ENCODE measurements at places on chromosomes 4 and X.

GRCh38 chr4:151296227-151296626 lies 19.3 kb downstream of the PRSS48 start:
- no peak for DNase-seq

DNA sequence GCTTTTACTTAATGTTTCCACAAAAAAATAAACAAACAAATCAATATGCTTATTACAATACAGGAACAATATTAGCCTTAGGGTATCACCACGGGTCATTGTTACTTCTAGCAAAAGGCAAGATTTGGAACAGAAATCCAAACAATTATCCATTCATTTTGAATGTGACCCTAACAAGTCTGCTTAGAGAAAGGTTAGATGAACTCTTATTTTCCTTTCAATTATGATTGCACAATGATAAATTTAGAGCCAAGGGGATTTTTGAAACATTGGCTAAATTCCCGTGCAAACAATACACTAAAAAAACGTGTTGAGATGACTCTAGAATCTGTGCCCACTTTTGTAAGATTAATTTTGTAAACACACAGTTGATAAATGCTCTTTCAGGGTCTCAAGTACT lies 474.7 kb downstream of the PCDH7 start:
- no peak for DNase-seq

- DNase-seq = no peak
Measured at GRCh38 chrX:44770121-44770520, 73.7 kb upstream of the DUSP21 start.

DNA sequence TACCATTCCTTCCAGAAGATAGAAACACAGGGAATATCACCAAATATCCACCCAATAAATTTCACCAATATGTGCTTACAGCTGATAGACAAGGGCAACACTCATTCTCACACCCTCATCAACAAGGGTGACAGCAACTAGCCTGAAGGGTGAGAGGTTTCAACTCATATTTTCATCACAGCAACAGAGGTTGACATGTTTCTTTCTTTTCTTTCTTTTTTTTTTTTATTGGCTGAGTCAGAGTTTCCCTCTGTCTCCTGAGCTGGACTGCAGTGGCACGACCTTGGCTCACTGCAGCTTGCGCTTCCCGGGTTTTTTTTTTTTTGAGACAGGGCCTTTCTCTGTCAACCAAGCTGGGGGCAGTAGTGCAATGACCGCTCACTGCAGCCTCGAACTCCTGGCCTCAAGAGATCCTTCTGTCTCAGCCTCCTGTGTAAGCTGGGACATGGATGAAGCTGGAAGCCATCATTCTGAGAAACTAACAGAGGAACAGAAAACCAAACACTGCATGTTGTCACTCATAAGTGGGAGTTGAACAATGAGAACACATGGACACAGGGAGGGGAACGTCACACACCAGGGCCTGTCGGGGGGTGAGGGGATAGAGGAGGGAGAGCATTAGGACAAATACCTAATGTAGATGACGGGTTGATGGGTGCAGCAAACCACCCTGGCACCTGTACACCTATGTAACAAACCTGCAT lies 27.5 kb upstream of the ASMTL start:
- no peak for DNase-seq

GRCh38 chr4:187598196-187598595 lies 397.4 kb upstream of the ZFP42 start:
- no peak for DNase-seq

- DNase-seq = no peak
Measured at GRCh38 chr4:236028-236427, 69.2 kb downstream of the ZNF732 start.

GRCh38 chrX:151938172-151938571 lies 25.5 kb downstream of the MAGEA4 start:
- no peak for DNase-seq

DNA sequence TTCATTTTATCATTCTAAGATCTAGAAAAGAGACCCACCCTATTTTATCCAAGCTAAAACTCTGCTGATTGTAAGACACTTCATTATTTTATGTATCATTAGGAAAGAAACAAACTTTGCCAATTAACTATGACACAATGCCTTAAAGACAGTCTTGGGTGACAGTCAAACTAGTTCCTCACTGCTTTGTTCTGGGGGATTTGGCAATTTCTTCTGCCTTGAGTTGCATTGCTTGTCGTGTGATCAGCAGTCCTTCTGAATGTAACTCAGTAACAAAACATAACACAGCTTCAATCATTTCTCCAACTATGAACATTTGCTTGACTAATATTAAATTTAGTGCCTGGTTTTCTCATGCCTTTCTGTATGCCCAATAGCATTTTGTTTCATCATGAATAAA lies 577.9 kb upstream of the DIPK2B start:
- no peak for DNase-seq

DNA sequence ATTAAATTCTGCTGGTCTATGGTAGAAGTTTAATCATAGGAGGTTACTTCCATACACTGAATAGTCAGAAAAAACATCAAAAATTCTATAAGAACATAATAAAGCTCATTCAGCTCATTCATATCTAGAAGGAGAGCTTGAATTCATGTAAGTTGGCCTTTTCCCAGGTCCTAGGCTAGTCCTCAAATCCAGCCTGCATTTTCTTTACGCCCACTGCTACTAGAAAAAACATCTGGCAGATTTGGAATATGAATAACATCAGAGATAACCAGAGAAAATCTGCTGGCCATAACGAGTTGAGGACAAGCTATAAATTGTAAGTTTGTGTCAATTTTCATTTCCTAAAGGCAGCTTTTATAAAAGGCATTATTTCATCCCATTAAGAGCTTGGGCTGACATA lies 95.5 kb downstream of the MXRA5 start:
- DNase-seq = no peak

GRCh38 chr4:138674209-138674608 lies 341.4 kb upstream of the NOCT start:
- DNase-seq = no peak

GRCh38 chr4:140755774-140756318 lies 339 bp downstream of the TBC1D9 start:
- peak; percentile 48 for DNase-seq

DNA sequence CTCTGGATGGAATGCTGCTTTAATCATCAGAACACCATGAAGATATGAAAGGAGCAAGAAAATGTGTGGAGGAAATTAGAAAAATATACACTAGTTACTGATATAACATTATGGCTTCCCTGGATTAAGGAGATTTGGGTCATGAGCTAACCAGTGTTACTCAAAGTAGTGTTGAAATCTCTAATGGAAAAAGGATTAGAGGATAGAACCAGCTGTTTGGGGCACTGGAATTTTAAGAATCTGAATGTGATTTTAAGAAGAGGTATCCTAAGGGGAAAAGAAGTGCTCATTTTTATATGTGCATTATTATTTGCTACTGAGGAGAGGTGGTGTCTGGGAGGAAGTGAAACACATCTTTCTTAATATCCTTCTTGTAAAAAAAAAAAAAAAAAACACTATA lies 164.1 kb upstream of the PPARGC1A start:
- no peak for DNase-seq

DNA sequence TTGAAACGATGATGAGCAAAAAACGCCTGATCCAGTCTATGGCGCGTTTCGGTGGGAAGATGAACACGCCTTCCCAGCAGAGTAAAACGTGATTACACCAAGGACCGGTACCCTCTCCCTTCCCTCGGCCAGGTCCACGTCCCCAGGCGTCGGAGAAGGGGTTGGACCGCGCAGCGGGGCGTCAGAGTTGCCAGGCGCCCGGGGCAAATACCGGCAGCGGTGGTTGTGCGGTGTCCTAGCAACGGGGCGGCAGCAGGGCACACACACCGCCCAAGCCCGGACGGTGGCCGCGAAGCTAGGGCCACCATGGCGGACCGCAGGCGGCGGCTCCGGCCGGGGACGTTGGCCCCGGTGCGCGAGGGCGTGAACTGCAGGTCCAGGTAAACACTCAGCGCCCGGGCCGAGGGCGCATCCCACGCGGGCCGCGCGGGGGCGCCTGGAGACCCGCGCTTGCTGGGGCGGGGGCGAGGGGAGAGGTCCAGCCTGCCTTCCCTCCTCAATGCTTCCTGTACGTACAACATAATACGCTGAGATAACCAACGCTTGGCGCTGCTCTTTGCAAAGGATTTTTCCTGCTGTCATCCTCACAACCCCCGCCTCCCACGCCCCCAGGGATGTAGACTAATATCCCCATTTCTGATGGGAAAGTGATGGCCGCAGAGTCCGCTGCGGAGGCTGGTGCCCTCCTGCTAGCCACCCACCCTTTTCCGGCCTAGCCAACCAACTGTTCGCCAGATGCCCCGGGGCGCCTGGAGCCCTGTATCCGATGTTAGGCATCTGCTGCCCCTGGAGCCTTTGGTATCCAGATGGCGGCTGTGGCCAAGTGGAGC lies at the start of gene FAM47E:
TSS of gene FAM47E (plus strand) at position 281 of the 830 bp plus-strand sequence. CDS start at position 307, 26 bp downstream.
- peak; percentile 62 for DNase-seq

GRCh38 chr4:143554728-143555597 lies 41.5 kb downstream of the SMARCA5 start:
- DNase-seq = no peak
